Activated CD4-positive, alpha-beta memory T cell treated with anti-CD3 and anti-CD28 coated beads, Interleukin-2, amount 10 ng/mL, durations not matched to agents 7 days and 5 days (primary cell): ENCODE measurements at places on chromosomes 3 and 15. TPM values are rescaled to one million over a fixed set of nuclear protein-coding genes. Genes with fewer than 3 reads are reported as not detected.

- no peaks in the 10 kb centered on the region for H3K27me3 ChIP-seq
- no peaks in the 10 kb centered on the region for H3K4me1 ChIP-seq
- no peak overlapping the region for H3K4me3 ChIP-seq
- peaks cover 70% of the 10 kb centered on the region for H3K36me3 ChIP-seq
- DNase-seq: no peak
These were observed 21.4 kb downstream of the XPC start for GRCh38 chr3:14156843-14157561.

DNA sequence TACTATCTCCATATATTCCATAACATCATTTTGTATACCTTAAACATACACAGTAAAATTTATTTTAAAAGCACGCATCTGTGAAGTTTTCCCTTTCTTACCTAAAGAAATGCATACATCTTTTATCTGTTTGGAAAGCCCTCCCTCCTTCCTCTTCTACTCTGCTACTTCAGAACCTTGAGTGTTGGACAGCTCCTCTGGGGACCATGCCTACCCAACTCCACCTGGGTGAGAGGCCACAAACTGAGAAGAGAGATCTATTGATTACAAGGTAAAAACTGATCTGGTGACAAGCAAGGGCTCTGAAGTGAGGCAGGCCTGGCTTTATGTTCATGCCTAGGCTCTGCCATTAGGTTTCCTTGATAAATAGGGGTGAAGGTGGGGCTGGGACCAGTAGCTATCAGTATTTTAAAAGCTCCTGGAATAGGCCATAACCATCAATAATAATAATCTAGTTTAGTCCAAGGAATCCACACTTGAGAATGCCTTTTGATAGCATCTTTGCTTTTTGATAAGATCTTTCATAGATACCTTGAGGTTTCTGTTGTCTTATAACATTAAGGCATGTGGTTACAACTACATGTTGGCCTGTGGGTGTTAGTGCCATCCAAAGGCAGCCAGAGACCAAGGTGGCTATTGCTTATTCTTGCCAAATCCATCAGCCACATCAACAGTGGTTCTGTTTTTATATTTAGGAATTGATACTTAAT, 148.8 kb downstream of the KCNMB2 start:
- DNase-seq: no peak
- H3K36me3 ChIP-seq: no peaks in the 10 kb centered on the region
- no peak overlapping the region for H3K27ac ChIP-seq

- H3K36me3 ChIP-seq: no peaks in the 10 kb centered on the region
- DNase-seq: no peak
- H3K4me3 ChIP-seq: peak overlapping the region; percentile 92
- no peaks in the 10 kb centered on the region for H3K27me3 ChIP-seq
These were observed 5.2 kb upstream of the SIN3A start for GRCh38 chr15:75456710-75457109.

GRCh38 chr3:45214061-45214680, 11.9 kb downstream of the TMEM158 start:
- no peak for DNase-seq
- no peak overlapping the region for H3K4me3 ChIP-seq
- H3K27ac ChIP-seq: no peak overlapping the region
- H3K36me3 ChIP-seq: no peaks in the 10 kb centered on the region
- peaks cover 40% of the 10 kb centered on the region for H3K27me3 ChIP-seq

- no peak overlapping the region for H3K27ac ChIP-seq
- no peaks in the 10 kb centered on the region for H3K27me3 ChIP-seq
- DNase-seq: no peak
- no peak overlapping the region for H3K4me3 ChIP-seq
- H3K36me3 ChIP-seq: no peaks in the 10 kb centered on the region
- H3K4me1 ChIP-seq: no peaks in the 10 kb centered on the region
These were observed 121.6 kb upstream of the THRB start for GRCh38 chr3:24616110-24616829.

Gene ACP3
- total RNA-seq: not detected

Gene CKMT1B
- total RNA-seq: not detected

Gene SLC15A2
- total RNA-seq: 4.4 TPM
